ENCODE measurements at places on chromosomes 6 and 20.

GRCh38 chr6:18795726-18796125 lies 408.6 kb downstream of the RNF144B start:
- no peak for DNase-seq

DNA sequence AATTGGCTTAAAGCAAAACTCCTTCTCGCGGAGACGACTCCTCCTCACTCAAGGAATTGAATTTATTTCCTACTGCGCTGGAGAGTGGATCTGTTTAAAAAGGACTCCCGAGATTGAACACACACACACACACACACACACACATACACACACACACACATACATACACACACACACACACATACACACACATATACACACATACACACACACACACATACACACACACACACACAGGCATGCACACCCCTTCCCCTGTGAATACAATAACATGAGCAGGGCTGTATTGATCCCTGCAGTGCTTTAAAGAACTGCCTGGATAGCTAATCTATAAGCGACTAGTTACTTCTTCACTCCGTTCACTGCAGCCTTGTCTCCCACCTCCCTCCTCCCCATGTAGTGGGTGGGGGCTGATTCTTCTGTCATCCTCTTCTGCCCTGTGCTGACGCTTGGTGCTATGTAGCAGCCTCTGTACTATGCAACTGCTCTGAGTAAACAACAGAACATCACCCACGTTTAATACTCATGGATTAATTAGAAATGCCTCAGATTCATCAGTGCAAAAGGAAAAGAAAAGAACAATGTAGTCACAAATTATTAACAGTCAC lies 549.0 kb downstream of the CDH26 start:
- no peak for DNase-seq

- DNase-seq = no peak
Measured at GRCh38 chr6:79403086-79403485, 134.1 kb downstream of the LCA5 start.

- DNase-seq = no peak
Measured at GRCh38 chr6:142706210-142706609, 238.8 kb downstream of the HIVEP2 start.

DNA sequence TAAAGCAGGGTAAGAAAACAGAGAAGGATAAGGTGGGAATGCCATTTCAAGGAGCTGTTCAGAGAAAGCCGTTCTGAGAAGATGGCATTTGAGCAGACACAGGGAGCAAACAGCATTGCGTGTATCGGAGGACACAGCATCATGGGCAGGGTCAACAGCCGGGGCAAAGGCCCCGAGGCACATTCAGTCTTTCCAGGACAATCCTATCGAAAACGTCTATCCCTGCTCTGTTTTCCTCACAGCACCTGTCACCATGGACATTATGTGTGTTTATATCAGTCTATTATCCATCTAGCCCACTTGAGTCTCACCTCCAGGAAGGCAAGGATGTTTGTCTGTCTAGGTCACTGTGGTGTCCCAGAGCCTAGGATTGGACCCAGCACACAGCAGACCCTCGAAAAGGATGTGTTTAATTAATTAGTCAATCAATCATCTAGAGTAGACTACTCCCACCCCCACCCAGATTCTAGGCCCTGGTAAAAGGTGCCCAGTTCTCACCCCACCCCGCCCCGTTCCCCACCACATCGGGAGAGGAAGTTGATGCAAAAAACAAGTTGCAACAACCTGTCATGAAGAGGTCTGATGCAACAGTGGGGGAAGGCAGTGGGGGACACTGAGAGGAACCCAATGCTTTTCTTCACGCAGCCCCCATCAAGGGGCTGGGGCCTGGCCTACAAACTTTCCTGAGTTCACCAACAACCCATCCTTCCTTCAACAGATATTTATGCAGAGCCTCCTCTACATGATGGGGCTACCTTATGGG lies 66.6 kb downstream of the PREX1 start:
- no peak for DNase-seq

GRCh38 chr6:7214468-7214867 lies 98.5 kb downstream of the SSR1 start:
- no peak for DNase-seq

GRCh38 chr6:39608652-39609345 lies 116.4 kb downstream of the KIF6 start:
- no peak for DNase-seq

GRCh38 chr6:48826901-48827701 lies 636.0 kb downstream of the MMUT start:
- no peak for DNase-seq

- no peak for DNase-seq
Measured at GRCh38 chr6:127439718-127440117, 19.5 kb downstream of the KIAA0408 start.

DNA sequence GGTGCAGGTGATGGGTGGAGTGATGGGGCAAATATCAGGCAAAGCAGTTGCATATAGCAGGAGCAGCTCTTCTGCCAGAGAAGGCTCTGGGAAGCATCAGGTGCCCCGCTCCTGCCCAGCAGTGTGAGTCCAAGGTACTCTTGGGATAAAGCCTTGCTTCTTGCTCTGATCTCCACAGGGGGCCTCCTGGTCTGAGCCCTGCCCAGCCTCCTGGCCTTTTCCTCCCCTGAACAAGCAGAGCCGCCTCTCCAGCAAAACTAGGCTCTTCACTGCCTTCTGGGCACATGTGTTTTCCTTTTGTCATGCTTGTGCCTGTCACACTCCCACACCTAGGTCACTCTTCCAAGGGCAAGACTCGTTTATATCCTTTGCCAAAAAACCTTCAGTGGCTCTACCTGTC lies 34.3 kb downstream of the SIRPA start:
- DNase-seq = no peak

DNA sequence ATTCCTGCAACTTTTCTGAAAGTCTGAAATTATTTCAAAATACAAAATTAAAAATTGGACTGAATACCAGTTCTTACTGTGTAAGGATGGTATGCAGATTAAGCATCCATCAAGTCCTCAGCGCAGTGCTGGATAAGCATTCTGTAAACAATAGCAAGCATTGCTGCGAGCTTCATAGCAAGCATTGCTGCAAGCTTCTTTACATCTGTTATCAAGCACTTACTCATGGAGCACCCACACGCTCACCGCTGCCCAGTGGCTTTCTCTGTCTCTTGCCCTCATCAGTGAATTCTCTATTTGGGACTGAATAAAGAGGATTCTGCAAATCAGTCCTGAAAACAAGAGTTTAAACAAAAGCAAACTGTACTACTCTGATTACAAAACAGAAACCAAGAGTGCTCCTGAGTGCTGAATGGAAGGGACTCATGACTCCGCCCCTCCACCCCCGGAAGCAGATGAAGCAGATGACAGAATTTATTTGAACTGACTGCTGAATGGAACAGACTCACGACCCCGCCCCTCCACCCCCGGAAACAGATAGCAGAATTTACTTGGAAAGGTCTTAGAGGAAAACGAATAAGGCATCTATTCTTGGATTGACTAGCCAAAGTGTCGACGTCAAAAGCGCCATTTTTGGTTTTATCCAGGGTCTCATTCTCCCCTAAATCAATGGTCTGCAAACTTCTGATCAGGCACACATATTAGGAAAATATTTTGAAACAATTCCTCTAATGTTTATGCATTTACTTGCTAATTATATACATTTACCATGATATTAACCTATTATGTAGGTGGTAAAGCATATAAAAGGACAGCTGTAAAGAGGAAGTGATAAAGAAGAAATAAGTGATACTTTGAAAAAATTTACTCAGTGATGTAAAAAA lies 22.1 kb upstream of the EYA2 start:
- DNase-seq = no peak

DNA sequence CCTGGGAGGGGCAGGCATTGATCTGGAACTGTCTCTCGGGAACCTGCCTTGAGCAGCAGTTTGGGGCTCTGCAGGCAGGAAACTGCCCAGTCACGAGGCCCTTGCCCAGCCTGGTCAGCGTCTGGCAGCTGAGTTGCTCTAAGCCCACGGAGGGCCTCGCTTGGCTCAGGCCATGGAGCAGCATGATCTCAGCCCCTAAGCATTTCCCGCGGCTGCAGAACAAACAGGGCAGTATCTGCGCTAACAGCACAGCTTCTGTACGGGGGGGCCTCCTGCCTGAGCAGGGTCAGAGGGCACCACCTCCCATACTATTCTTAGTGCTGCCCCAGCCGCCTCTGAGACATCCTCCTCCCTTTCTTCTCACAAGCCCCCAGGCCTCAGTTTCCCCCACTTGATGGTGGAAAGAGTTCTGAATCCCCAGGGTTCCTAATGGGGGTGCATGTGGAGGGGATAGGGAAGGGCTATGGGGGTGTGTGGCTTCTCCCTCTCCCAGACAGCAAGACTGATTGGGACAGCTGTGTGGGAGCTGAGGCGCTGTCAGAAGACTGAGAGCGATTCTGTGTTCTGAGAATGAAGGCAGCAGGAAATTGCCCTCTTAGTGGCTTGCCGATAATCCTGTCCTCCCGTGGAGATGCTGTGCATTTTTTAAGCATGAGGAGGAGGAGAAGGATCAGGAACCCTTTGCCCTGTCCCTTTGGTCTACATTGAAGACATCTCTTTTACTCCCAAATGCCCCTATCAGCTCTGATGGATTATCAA lies 46.4 kb downstream of the MOCS1 start:
- no peak for DNase-seq

- no peak for DNase-seq
Measured at GRCh38 chr6:16623029-16623653, 138.1 kb downstream of the ATXN1 start.

Data from stimulated activated CD4-positive, alpha-beta T cell treated with anti-CD3 and anti-CD28 coated beads, Interleukin-1b, Interleukin-23, amount 100 ng/mL, for 4 hours (primary cell).